ENCODE measurements at places on chromosomes 5 and 9.
A peak's percentile ranks its signal among the peaks of the same experiment; 100 is the strongest.

DNA sequence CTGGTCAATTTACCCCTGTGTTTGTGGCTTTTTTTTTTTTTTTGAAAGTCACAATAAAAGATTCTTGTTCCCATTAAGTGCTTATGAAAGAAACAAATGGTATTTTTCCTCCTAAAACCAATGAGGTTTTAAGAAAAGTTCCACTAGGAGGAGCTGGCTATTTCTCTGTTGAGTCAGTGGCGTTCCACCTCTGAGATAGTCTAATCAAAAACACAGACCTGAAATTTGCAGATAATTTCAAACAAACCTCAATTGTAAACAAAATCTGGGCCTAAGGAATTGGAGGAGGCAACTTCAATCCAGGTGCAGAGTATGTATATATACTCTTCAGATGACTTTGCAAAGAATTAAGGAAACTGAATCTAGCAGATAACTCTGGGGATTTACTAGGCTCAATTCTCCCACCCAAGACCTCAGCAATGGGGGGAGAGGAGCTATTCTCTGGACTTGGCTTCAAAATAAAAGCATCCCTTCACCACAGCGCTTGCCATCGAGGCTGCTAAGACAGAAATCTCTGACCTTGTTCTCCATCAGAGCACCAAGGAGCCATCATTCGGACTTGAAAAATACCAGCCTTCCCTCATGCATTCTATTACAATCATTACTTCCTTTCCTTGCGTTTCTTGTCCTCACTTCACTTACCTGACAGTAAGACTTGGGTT is 52.4 kb downstream of the FANCC start:
- no peak for DNase-seq

GRCh38 chr5:87705876-87706275 is 293.1 kb upstream of the CCNH start:
- DNase-seq = no peak

GRCh38 chr9:7117676-7118561 is 360.1 kb downstream of the KDM4C start:
- DNase-seq = no peak

DNA sequence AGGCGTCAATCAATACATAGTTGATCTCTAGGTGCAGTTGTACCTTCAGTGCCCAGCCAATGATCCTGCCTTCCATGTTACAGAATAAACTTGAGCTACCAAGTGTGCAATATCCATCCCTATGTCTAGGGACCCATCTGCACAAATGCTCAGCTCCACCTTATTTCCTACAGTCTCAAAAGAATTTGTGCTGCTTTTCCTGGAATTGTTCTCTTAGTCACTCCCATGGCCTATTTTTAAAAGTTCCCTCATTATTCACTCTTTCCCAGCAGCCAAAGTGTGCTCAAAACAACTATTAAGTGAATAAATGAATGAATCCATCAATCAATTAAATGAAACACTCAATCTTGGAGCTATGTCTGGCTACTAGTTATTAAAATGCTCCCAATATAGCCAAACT is 14.7 kb downstream of the LIX1 start:
- DNase-seq = no peak

- no peak for DNase-seq
Observed at GRCh38 chr5:151678713-151679112, 8.0 kb downstream of the SPARC start.

GRCh38 chr5:71013575-71013974 is 11.6 kb downstream of the NAIP start:
- DNase-seq = no peak

DNA sequence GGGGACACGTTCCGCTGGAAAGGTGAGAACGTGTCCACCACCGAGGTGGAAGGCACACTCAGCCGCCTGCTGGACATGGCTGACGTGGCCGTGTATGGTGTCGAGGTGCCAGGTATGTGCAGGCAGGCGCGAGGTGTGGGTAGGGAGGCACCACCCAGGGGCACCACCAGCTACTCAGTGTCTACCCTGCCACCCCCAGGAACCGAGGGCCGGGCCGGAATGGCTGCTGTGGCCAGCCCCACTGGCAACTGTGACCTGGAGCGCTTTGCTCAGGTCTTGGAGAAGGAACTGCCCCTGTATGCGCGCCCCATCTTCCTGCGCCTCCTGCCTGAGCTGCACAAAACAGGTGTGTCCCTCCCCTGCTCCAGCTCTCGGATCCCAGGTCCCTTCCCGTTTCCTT is 15.1 kb downstream of the SLC27A4 start:
- no peak for DNase-seq

GRCh38 chr9:113943112-113944009 is 67.3 kb downstream of the ZNF618 start:
- no peak for DNase-seq

GRCh38 chr5:152514827-152515397 is 109.8 kb upstream of the NMUR2 start:
- no peak for DNase-seq

DNA sequence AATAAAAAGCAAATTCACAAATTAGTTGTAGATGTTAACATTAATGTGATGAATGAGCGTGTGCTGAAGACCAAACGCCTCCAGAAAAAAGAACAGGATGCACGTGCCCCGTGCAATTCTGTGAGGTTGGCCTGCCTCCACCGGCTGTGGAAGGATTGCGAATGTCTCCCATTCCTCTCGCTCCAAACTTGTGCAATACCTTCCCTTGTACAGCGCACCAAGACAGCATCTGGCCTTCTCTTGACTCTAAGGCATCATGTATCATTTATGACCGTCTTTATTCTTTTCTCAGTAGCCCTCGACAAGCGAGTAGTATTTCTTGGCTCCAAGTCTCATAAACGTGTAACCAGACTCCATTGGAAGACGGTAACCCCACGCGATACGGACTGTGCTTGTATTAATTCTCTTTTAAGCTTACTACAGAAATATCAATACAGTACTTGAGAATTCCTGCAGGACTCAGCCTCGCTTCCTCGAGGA is 1.5 kb upstream of the TESK1 start:
- DNase-seq = no peak

DNA sequence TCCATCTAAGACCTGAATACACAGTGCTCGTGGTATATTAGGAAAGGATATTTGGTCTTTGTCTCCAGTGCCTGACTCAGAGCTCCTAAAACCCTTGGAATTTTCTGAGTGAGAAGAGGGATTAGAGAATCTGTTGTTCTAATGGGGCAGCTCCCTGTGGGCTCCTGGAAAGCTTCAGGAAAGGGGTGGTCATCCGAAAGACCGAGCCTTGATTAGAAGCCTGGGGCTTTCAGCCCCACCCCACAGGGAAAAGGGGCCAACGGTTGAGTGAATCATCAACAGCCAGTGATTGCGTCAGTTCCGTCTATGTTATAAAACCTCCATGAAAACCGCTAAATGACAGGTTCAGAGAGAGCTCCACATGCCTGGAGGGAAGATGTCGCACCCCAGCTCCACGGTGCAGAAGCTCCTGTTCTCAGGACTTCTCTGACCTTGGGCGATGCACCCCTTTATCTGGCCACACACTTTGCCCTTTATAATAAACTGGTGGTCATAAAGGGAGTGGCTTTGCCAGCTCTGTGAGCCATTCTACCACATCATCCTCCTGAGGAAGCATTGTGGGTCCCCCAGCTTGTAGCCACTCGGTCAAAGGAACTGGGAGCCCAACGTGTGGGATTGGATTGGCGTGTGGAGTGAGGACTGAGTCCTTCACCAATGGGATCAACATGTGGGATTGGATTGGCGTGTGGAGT is 71.0 kb upstream of the ICE1 start:
- DNase-seq = no peak

- no peak for DNase-seq
Observed at GRCh38 chr5:117999939-118000549, 988.3 kb downstream of the DTWD2 start.

DNA sequence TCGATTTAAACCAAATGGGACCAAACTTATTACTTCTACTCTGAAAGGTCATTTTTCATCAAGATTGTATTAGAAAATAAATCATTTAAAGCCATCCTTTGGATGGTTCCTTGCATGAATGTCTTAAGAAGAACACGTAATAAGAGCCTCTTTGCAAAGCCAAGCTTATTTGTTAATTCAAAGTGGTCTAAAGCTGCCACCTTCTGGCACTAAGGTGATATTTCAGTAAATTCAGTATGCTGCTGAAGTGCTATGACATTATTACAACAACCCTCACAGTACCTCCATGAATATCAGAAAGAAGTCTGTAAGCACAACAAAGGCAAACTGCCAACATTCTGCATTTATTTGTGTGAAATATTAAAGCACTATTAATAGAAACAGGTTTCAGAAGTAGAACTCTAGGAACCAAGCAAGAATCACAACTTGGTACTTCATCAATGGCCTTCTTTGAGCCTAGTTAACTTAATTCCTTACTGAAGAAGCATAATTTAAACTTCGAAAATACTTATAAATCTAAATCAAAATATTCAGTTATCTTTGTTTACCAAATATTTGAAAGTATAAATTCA is 53.1 kb upstream of the TYRP1 start:
- no peak for DNase-seq

GRCh38 chr9:125439434-125440272 is 178.0 kb downstream of the GAPVD1 start:
- DNase-seq = no peak

GRCh38 chr9:93064392-93065134 is 6.1 kb downstream of the SUSD3 start:
- DNase-seq = peak; percentile 76

GRCh38 chr5:7393921-7394799 is 1.8 kb upstream of the ADCY2 start:
- DNase-seq = no peak

DNA sequence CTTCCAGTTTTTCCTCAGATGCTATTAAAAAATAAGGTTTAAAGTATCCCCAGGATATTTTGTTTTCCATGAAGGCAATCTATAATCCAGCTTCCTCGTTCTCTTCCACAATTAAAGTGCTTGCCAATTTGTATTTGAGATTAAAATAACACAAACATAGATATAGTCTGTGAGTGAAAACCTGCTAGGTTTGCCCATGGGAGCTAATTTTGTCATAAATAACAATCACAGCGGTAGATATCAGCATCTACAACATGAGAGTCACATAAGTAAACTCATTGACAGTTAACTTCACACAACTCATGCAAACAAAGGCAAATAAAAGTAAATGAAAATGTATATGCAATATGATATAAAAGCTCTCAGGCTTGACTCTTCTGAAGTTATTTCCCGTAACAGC is 29.2 kb upstream of the RASGRF2 start:
- no peak for DNase-seq

GRCh38 chr5:3026099-3026498 is 274.6 kb upstream of the IRX2 start:
- no peak for DNase-seq

DNA sequence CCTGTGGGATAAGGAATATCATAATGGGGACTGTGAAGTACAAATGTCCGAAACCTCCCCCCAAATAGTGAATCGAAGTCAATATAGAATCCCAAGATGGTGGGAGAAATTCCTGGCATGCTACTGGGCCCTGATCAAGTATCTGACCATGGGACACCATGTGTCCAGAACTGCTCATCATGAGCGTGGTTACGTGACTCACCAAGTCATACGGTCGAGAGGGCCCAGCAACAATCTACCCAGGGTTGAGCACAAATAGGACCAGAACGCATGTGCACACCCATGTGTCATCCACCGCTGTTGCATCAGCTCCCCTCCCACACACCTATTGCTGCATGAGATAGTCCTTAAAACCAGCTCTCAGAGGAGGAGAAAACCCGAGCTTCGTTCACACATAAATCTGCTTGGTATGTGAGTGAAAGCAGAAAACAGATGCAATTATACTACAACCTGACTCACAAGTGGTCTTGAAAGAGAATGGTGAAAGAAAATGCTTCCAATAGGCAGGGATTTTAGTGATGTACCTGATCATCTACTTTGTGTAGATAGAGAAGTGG is 353.2 kb downstream of the CWC27 start:
- DNase-seq = no peak

- no peak for DNase-seq
Observed at GRCh38 chr5:66717455-66718373, 121.5 kb downstream of the MAST4 start.

DNA sequence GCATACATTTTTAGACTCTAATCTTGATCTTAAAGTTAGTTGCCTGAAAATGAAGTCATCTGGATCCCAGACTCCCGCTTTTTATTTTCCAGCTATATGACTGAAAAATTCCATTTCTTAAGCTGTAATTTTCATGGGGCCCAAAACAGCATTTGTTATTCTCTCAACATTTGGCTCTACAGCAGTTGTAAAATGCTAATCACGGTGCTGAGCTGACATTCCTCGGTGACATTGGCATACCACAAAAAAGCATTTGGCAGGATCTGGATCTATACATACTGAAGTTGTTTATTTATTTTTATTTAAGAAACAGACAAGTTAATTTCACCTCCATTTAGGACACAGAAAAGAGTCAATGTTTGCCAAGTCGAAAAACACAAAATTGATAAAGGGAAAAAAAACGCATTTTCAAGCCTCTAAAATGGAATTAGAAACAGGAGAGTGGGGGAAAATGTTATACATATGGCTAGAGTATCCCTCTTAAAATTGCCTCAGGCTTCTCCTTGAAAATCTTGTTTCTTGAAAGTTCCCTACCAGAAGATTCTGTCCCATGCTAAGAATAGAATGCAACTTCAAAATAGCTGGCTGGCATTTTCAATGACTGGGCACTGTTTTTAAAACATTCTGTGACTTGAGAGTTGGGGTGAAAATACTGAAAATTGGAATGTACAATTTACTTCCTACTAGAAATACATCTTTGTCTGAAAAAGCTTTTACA is 207.5 kb upstream of the TBCA start:
- no peak for DNase-seq

GRCh38 chr5:68345582-68345981 is 130.0 kb downstream of the PIK3R1 start:
- no peak for DNase-seq

- DNase-seq = no peak
Observed at GRCh38 chr5:145244788-145245187, 590.4 kb downstream of the PRELID2 start.

DNA sequence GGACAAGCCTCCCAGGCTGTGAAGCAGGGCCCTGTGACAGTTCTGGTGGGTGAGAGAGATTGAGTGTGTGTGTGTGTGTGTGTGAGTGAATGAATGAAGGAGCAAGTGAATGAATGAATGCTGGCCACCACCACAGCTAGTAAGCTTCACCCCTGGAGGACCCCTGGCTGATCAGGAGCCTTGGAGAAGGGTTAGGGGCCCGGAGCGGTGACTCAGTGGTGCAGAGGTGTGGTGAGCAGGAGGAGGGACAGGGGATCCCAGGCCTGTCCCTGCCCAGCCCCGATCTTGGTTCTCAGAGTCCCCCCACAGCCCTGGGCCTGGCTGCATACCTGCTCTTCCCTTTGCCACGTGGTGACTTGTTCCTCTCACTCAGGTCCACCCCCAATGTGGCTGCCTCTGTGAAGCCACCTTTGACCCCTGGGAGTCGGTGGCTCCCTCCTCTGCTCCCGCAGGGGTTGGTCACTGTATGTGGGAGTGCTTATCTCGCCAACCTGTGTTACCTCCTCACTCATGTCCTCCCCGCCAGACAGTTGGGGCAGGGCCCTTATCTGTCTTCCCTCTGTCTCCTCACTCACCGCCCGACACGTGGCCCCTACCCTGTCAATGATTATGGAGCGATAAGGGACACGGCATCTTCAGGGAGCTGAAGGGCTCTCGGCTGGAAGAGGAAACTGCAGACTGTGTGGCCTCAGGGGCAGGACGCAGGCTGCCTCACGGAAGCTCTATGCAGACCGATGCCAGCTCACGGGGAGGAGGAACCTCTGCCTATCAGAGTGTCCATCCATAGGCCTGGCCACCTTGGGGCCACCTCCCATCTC is 99.9 kb upstream of the PITX1 start:
- DNase-seq = no peak

- no peak for DNase-seq
Observed at GRCh38 chr5:1787472-1788047, 12.1 kb downstream of the MRPL36 start.

GRCh38 chr5:7534505-7534904 is 138.6 kb downstream of the ADCY2 start:
- DNase-seq = no peak

GRCh38 chr5:143672806-143673205 is 139.2 kb upstream of the HMHB1 start:
- no peak for DNase-seq

All from stimulated activated CD8-positive, alpha-beta memory T cell treated with anti-CD3 and anti-CD28 coated beads, Interleukin-12 subunit alpha, Interleukin-12 subunit beta, amount 100 ng/mL, for 1 hour (primary cell).